ENCODE measurements at places on chromosomes 11 and 22.

- no peak for DNase-seq
Observed at GRCh38 chr11:101707477-101707876, 123.7 kb upstream of the TRPC6 start.

GRCh38 chr11:9302448-9302847 lies 11.9 kb downstream of the TMEM41B start:
- DNase-seq: no peak

DNA sequence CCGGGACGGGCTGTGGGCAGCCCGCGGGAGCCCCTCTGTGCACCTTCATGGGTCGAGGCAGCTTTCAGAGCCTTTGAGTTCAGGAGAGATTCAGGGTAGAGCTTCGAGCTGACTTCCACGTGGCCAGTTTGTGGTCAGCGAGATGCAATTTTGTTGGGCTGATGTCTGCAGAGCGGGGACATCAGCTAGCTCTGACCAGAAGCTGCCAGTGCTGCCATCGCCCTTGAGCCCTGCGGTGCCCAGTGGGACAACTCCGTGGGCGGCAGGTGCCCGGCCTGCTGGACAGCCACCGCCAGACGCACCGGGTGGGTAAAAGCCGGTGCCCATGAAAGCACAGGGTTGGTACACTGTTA lies 719 bp downstream of the TALDO1 start:
- DNase-seq: no peak

DNA sequence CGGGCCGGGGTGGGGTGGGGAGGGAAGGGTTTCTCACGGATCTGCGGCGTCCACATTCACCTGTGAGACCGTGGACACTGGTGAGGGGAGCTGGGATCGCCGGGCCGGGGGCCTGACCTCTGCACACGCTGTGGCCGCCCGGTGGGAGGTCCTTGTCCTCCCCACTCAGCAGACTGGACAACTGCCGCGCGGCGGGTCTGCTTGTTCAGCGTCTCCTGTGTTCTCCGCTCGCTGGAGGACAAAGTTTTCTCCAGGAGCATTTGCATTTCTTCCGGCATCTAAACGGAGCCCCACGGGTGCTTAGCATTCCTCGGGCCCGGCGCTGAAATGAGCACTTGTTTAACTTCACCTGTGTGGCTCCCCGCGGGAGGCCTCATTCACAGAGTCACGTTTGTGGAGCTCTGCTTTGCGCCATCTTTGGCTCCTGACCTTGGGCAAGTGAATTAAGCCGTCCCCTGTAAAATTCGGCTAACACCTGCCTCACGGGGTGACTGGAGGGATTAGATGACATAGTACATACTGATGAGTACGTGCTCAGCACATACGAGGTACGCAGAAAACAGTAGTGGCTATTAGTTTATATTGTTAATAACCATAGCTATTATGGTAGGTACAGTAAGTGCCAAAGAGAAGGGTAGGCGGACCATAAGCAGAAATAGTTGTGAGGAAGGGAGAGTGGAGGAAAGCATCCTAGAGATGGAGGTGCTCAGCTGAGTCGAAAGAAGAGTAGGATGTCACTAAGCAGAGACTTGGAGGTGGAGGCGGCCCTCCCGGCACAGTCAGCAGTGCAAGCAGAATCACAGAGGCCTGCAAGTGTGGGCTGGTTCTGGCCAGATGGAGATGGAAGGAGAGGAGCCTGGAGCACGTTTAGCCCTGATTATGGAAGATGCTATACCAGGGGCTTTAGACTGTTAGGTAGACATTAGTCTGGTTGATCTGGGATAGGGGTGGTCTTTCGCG lies 885 bp downstream of the TRMU start:
- DNase-seq: no peak

- DNase-seq: no peak
Observed at GRCh38 chr22:19890502-19891316, 36.0 kb upstream of the GNB1L start.

- DNase-seq: no peak
Observed at GRCh38 chr11:103294516-103294915, 185.3 kb downstream of the DYNC2H1 start.

- peak; percentile 83 for DNase-seq
Observed at GRCh38 chr22:23305321-23305910, 125.1 kb downstream of the BCR start.

- DNase-seq: peak; percentile 45
Observed at GRCh38 chr22:30872285-30873041, 96.1 kb downstream of the MORC2 start.

- DNase-seq: no peak
Observed at GRCh38 chr11:33737362-33737821, 1.2 kb upstream of the CD59 start.

DNA sequence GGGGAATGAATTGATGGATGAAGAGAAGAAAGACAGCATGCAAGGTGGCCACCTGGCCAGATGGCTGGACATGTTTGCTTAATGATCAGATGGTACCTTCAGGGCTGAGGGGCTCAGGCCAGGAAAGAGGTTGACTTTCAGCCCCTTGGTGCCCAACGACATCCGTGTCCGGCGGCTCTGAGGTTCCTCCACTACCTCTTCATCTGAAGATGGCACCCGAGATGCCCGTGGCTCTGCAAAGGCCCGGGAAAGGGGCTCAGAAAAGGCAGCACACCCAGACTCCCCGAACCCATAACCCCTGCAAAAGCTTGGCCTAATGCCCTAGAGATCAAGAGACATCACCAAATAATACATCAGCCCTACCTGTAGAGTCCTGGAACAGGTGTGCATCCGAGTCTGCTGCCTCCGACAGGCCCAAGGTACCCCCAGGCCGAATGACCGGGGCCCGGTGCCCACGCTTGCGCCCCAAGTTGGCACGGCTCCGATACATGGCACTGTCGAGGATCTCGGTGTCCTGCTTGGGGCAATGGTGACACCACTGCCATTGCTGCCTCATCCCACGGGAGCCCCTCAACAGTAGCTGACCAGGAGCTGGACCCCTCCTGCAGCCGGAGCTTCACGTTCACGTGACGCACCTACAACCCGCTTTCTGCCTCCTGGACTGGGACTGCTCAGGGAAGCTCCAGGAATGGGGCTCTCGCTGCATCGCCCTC lies 22.9 kb downstream of the TNKS1BP1 start:
- DNase-seq: no peak

- no peak for DNase-seq
Observed at GRCh38 chr11:7278314-7278917, 26.7 kb downstream of the SYT9 start.

DNA sequence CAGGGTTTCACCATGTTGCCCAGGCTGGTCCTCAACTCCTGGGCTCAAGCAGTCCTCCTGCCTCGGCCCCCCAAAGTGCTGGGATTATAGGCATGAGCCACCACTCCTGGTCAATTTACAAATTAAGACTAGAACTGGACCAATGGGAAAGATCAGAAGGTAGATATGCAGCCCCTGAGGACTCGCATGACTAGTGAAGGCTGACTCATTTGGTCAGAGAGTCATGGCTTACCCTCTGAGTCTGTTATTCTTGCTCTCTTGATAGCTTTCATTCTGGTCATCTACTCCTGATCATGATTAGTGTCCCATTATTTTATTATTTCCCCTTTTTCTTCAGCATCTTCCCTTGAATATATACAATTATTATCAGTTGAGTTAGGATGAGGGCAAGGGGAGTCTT lies 2.7 kb upstream of the LDHAL6A start:
- no peak for DNase-seq

DNA sequence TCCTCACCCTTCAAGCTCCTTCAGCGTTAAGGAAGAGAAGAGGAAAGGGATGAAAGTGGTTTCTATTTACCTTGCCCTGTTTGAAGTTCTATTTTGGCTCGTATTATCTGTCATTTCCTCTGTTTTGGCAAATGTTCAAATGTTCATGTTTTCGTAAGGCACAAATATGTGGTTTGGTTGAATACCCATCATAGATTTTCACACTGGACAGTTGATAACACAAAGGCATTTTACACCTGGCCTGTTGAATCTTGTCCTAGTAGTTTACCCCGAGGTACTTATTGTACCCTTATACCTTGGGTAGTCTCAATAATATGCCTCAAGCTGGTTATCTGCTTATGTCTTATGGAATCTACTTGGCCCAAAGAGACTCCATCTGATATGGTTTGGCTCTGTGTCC lies 706.9 kb downstream of the METTL15 start:
- no peak for DNase-seq

DNA sequence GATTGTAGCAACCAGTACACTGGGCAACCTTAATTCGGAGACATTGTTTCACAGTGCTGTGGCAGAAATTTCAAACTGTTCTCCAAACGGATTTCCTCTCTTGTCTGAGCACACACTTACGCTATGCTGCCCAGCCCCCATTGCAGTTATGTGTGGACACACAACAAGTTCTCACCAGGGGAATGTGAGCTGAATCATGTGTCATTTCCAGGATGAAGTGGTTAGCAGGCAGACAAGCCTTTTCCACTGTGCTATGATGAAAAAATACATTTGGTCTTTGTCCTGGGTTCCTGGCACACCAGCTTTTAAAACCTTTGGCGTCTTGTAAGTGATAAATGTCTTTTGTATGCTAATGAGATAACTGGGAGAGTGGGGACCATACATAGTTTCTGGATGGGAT lies 46.9 kb upstream of the SYT9 start:
- DNase-seq: no peak

GRCh38 chr11:2990617-2991451 lies 1.3 kb downstream of the NAP1L4 start:
- peak; percentile 46 for DNase-seq

GRCh38 chr11:17328871-17329494 lies 22.6 kb upstream of the NCR3LG1 start:
- DNase-seq: no peak

- DNase-seq: peak; percentile 29
Observed at GRCh38 chr11:130765406-130765805, 150.9 kb downstream of the SNX19 start.

DNA sequence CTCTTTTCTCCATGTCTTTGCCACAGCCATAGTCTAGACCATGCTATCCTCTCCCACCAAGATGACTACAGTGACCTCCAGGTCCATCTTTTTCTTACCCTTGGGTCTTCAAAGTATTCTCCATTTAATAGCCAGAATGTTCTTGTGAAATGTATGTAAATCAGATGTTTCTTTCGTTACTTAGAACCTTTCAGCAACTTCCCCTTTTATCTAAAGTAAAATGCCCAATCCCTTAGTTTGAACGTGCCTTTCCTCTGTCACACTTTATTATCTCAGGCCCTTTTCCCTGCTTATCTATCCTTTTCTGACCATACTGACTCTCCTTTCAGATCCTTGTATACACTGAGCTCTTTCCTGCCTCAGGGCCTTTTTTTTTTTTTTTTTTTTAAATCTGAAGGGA lies 17.9 kb downstream of the RBM4B start:
- no peak for DNase-seq

DNA sequence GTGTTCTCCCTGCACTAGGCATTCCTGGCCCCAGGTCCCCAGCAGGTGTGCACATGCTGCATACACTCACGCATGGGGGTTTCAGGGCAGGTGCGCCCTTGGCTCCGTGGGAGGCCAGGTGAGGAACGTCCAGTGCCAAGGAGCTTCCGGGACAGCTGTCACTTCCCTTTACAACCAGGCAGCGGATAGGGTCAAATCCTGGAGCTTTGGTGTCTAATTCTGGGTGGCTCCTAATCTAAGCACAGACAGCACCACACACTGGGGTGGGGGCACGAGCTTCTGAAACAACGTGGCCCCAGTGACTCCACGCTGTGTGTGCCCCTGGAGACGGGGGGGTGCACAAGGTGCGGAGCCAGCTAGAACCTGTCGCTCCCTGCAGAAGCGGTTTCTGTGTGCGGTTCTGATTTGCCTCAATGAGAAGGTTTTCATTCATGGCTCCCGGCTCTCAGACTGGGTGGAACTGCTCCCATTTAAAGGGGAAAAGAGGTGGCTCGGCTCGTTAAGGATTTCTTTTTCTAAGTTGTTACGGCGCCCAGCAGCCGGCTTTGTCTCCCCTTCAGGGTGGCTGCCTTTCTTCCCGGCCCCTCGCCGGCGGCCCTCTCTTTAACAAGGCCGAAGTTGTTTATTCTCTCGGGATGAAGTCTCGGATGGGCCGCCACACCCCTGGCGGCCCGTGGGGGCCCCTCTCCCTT lies 5.0 kb downstream of the CCND1 start:
- no peak for DNase-seq

DNA sequence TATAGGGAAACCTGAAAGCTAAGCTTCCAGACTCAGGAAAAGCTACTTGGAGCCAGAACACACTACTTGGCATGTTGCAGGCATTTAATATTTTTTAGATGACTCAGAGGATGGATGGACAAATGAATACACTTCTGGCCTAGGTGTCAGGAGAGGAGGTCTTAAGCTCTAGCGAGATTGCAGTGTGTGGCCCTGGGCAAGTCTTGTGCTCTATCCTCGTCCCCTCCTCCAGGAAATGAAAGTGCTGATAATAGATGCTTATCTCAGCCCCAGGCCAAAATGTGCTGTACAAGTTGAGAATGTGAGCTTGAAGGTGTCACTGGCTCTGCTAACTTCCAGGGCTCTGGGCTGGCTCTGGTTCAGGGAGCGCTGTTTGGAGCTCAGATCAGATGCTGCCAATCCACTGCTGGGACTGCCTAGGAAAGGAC lies 136.3 kb downstream of the PKNOX2 start:
- no peak for DNase-seq

DNA sequence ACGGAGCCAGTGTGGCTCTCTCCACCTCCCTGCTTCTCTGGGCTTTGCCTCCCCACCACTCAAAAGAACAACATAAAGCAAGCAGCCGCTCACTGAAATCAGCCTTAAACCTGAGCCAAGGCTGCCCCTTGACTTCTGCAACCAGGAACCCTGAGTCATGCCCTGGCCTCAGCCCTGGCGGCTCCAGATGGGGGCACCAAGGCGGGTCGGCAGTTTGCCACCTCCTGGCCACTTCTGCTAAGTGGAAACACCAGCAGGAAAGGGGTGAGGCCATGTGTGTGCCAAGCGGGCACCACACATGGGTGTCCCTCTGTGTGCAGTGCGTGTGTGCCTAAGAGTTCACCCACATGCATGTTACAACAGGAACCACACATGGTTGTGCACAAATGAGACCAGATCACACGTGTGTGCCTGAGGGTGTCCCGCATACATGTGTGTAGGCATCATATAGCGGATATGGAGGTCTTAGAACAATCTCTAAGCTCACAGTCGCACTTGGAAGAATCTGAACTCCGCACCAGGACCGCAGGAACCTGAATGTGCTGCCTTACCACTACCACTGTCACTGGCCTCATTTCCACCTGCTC lies 221.2 kb downstream of the MN1 start:
- DNase-seq: no peak

DNA sequence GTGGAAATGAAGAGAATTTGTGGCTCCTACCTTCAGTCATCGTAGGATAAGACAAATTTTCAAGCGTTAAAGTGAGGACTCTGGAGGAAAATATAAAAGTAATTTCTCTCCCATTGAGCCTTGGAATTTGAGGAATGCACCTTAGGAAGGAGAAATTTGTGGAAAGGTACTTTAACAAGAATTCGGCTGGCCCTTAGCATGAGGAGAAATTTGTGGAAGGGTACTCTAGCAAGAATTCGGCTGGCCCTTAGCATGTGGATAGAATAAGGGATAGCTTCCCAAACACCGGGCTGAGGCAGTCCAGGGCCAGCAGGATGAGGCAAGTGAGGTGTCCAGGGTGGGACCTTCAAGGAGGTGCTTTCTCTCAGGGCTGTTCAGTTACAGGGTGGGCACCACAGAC lies 33.2 kb upstream of the FAR1 start:
- DNase-seq: no peak
